ENCODE measurements at places on chromosomes 11 and 22. TPM values are rescaled to one million over a fixed set of nuclear protein-coding genes. Genes with fewer than 3 reads are reported as not detected.

DNA sequence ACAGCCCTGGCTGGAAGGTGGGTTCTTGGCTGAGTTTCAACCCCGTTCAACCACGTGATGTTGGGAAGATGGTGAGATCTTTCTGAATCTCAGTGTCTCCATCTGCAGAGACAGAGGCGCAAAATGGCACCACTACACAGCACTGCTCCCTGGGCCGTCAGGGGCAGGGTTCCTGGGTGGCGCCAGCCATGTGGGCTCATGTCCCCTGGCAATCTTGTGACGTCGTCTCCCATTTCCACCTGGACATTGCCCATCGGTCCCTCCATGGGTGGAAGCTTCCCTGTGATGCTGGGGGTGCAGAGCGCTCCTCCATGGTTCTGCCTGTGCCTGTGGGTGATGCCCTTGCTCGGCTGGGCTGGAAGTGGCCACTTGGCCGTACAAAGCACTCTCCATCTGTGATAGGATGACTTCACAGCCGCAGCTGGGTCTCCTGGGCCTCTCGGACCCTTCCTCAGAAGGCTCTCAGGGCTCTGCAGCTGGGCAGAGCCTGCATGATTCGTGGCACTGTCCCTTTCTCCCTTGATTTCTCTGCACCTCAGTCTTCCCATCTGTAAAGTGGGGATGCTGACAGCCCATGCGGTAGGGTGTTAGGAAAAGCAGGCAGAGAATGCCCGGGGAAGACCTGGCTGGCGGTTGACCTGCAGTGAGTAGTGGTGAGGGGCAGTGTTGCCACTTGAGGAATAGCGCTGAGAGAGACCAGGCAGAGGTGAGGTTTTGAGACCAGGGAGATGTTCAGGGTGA is 35.2 kb downstream of the SMIM38 start:
- no peak overlapping the region for H3K4me3 ChIP-seq
- no peaks in the 10 kb centered on the region for H3K27me3 ChIP-seq
- no peak overlapping the region for H3K27ac ChIP-seq
- H3K36me3 ChIP-seq = no peaks in the 10 kb centered on the region
- H3K4me1 ChIP-seq = peaks cover 2% of the 10 kb centered on the region
- no peak for DNase-seq

DNA sequence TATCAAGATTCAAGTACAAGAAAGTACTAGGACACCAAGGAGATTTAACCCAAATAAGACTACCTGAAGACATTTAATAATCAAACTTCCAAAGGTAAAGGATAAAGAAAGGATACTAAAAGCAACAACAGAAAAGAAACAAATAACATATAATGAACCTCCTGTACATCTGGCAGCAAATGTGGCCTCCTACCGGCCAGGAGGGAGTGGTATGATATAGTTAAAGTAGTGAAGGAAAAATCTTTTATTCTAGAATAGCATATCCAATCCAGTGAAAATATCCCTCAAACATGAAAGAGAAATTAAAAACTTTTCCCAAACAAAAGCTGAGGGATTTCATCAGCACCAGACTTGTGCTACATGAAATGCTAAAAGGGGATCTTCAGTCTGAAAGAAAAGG is 104.7 kb upstream of the GUCY1A2 start:
- no peak overlapping the region for H3K4me3 ChIP-seq
- H3K27ac ChIP-seq = no peak overlapping the region
- H3K36me3 ChIP-seq = no peaks in the 10 kb centered on the region
- DNase-seq = no peak

DNA sequence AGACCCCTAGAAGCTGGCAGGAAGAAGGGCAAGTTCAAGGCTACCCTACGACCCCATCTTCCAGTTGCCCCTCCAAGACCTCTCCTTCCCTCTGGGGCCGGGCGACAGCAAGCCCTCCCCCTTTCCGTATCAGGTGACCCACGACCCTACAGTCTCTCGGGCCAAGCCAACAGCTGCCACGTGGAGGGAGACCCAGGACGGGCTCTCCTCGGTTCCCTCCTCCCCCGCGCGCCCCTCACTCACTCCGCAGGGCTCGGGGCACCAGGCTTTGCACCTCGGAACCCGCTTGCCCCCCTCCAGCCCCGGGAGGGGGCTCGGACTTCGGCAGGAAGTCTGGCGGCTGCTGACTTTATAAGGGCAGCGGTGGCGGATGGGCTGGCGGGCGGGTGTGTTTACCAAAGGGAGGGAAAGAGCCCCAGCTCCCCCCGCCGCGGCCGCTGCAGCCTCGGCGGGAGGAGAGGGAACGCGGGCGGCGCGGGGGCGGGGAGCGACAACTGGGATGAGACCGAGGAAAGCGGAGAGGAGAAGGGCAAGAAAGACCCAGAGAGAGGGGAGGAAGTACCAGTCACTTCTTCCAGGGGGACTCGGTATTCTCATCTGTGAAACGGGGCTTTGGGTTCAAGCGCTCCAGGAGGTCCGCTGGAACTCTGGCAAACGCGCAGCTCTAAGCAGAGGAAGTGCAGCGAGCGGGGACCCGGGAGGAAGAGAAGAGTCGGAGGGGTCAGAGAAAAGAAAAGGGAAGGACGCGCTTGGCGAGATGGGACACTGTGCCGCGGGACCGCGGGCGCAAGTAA is 767 bp downstream of the SLC43A1 start:
- H3K36me3 ChIP-seq = peaks cover 2% of the 10 kb centered on the region
- peak; percentile 66 for DNase-seq
- H3K27me3 ChIP-seq = no peaks in the 10 kb centered on the region
- H3K4me1 ChIP-seq = peaks cover 31% of the 10 kb centered on the region
- H3K4me3 ChIP-seq = peak overlapping the region; percentile 99
- peak overlapping the region; percentile 94 for H3K27ac ChIP-seq

PIH1D2 gene
- not detected for total RNA-seq

- H3K4me3 ChIP-seq = no peak overlapping the region
- DNase-seq = peak; percentile 41
- H3K27ac ChIP-seq = peak overlapping the region; percentile 83
- H3K36me3 ChIP-seq = peaks cover 11% of the 10 kb centered on the region
- peaks cover 21% of the 10 kb centered on the region for H3K4me1 ChIP-seq
Measured at GRCh38 chr22:29750559-29751538, 16.0 kb downstream of the ZMAT5 start.
